Suppressor macrophage treated with lipopolysaccharide for 4 hours (primary cell): ENCODE measurements at places on chromosomes 1 and 21.

GRCh38 chr1:243923292-243924171, 73.5 kb upstream of the AKT3 start:
- no peak for DNase-seq

DNA sequence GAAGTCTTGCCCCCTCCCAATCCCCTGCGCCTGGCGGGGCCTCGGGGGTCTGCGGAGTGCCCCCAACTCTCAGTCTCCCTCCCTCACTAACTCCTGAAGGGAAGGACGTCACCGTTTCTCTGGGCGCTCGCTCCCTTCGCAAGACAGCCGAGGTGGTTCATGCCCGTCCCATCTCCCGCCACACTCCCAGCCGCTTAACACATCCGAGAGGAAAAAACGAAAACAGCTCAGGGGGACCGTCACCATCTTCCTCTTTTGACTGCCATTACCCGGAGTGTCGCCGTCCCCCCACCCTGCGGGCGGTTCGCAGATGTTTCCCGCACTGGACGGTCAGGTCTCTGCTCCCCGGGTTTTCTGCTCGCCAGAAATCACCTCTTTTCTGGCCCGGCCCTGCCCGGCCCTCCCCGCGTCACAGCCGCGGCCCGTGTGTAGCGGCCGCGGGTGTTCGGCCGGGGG, 532 bp downstream of the ERO1B start:
- DNase-seq = peak; percentile 63

- no peak for DNase-seq
Measured at GRCh38 chr1:228987736-228988506, 252.6 kb downstream of the RHOU start.

GRCh38 chr1:161133220-161133740, 813 bp upstream of the DEDD start:
- DNase-seq = no peak

DNA sequence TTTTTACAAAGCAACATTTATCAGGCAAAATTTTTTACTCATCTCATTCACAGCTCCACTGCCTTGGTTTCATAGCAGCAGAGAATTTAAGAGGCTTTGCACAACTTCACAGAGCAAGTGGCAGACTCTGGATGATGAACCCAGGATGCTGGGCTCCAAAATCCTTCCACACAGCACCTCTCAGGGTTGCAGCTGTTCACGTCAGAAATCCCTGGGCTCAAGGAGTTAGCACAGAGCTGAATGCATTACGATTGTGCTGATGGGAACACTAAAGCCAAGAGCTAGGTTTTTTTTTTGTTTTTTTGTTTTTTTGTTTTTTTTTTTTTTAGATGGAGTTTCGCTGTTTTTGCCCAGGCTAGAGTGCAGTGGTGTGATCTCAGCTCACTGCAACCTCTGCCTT, 2.4 kb upstream of the HTR6 start:
- DNase-seq = no peak

DNA sequence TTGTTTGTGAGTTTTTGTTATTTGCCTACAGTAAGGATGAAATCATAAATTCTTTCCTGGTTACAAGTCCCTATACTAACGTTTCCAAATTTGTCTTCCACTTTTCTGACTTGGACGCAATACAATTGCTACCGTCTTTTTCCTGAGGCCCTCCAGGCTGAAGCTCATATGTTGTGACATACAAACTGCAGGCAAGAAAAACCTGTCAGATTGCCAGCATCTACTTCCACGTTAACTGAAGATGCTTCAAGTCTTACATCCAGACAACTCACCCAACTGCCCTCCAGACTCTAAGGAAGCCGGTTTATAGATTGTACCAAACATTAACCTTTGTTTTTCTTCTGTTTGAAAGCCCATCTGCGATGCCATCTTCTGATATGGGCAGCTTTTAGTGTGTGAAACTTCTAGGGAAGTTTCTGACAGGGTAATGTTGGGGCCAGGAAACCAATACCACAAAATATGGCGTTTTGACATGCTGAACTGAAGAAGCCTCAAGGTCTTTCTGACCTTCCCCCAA, 21.4 kb upstream of the RNF11 start:
- DNase-seq = no peak

DNA sequence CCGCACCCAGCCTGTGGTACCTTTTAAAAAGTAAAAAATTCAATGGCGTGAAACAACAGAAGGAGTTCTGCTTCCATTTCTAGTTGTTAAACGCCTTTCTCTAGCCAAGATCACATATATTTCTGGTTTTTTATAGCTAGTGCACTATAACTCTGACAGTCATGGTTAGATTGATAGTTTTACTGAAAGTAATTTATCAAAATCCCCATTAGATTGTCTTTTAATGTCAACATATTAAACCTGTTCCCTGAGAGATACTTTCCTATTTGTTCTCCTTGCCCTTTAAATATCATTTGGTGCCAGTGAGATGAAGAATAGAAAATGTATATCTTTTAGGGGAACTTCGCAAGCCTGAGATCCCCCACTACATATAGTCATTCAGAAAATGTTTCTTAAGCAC, 7.3 kb downstream of the SMAP2 start:
- DNase-seq = no peak

GRCh38 chr1:66562561-66562960, 28.6 kb downstream of the SGIP1 start:
- no peak for DNase-seq

DNA sequence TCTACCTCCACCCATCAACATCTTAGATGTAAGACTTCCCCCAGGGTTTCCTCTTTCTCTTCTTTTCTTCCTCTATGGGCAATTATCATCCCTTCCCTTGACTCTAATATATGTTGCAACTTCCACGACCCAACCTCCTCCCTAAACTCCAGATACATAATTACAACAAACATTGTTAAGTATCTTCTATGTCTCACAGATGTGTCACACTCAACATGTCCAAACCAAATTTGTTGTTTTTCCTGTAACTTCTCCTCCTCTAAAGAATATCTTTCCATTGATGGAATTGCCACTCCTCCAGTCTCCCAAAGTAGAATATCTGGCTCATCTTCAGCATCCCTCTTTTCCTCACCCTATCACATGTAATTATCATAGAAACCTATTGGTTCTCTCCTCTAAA, 314.2 kb downstream of the RWDD3 start:
- DNase-seq = no peak

GRCh38 chr1:214662223-214662785, 59.3 kb downstream of the CENPF start:
- no peak for DNase-seq

GRCh38 chr1:109523706-109524105, 14.2 kb upstream of the AMIGO1 start:
- DNase-seq = no peak

DNA sequence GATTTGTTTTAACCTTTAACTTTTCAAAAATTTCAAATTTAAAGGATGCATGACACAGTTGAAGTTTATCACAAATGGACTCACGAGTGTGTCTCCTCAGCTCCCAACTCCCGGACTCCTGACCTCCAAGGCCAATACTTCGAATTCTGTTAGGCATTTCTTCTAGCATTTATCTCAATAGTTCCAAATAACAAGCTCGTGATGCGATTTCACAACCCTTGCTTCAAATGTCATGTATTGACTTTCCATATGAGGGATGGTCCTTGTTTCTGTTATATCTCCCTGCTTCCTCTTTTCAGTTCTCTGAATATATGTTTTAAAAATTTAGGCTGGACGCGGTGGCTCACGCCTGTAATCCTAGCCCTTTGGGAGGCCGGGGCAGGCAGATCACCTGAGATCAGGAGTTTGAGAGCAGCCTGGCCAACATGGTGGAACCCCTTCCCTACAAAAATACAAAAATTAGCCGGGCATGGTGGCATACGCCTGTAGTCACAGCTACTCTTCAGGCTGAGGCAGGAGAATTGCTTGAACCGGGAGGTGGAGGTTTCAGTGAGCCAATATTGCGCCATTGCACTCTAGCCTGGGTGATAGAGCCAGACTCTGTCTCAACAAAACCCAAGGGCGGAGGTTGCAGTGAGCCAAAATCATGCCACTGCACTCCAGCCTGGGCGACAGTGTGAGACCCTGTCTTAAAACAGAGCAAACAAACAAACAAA, 52.0 kb upstream of the TINAGL1 start:
- DNase-seq = peak; percentile 95

- DNase-seq = no peak
Measured at GRCh38 chr21:35208810-35209517, 159.9 kb upstream of the RUNX1 start.

GRCh38 chr1:212109728-212110127, 74.2 kb downstream of the DTL start:
- peak; percentile 57 for DNase-seq

DNA sequence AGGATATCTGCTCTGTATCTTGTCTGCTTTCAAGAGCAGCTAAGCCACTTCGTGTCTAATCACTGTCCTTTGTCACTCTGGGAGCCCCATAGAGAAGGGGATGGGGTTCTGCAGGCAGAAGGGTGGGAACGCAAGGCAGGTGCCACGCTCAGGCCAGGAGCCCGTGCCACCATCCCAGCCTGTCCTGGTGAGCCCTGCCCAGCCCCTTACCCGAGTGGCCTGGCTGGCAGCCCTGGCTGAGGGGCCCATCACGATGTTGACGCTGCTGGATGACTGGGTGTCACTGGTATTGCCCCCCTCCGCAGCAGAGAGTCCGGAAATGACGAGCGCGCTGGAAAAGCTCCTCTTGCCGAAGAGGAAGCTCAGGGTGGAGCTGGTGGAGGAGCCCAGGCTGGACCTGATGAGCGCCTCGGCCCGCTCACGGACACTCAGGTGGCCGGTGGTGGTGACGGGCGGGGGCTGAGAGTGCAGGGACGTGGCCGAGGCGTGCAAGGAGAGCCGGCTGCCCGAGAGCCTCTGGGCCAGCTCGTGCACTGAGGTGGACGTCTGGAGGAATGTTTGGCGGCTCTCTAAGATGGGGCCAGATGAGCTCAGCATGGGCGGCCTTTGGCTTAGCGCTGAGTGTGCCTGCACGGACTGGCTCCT, 35.6 kb downstream of the NTPCR start:
- no peak for DNase-seq

GRCh38 chr21:45767071-45768006, 123.8 kb downstream of the PCBP3 start:
- DNase-seq = no peak

DNA sequence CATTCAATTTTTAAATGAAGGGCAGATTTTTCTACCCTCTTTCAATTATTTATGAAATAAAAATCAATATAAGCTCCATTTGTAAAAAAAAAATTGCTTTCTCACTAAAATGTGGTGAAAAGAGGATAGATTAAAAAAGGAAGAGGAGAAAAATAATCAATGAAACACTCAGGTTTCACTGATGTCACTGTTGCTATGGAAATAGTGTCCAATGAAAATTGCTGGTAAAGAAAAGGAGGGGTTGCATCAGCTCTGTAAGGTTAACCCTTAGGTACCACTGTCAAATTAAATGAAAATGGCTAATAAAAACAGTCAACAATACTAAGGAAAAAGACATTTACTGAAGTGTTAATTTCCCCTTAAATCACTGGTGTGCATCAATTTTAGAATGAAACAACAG, 91.6 kb upstream of the TTC39A start:
- DNase-seq = no peak

GRCh38 chr1:234771642-234772344, 161.8 kb upstream of the IRF2BP2 start:
- peak; percentile 30 for DNase-seq

DNA sequence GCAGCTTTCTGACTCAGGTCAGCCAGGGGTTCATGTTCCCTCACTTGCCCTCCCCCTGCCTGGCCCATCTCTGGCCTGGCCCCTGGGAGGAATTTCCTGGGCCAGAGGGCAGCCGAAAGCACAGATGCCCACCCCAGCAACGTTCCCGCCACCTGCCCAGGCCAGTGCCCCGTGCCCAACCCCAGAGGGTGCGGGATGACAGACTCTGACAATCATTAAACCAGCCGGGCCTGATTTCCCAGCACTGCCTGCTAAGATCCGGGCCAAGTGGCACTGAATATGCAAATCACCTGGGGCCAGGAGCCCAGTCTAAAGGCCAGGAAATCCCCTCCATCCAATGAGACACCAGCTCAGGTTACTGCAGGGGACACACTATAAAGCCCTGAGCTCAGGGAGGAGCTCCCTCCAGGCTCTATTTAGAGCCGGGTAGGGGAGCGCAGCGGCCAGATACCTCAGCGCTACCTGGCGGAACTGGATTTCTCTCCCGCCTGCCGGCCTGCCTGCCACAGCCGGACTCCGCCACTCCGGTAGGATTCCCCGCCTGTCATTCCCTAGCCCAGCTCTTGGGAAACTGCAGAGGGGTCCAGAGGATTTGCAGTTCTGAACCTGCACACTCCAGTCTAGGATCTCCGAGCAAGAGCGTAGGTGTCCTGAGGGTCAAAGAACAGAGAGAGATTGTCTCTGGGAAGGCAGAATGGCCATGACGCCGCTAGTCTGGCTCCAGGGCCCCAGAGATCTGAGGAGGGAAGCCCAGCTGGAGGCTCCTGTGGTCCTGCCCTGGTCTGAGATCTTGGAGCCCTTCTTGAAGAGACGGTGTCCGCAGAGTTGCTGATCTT, at the start of gene ELF3:
Gene ELF3, plus strand, starts transcription at position 408 of the 836 bp plus-strand sequence. CDS start 550 bp downstream, outside the sequence.
- no peak for DNase-seq

- DNase-seq = no peak
Measured at GRCh38 chr1:248825136-248825535, 579 bp downstream of the SH3BP5L start.

DNA sequence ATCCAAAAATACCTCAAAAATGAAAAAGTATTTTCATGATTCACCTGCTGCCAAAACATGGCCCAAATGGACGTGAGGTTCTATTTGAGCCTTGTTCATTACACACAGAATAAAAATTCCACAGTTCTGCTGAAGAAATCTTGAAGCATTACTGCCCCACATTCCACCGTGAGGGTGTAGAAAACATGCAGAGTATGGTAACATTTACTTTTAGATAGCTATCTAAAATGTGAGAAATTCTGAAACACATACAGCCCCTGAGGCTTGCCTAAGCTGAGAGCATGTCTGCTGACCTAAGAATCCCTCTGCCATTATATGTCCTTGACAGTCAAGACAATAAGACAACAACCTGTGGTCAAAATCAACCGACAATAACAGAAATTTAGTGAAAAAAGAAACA, 186.5 kb downstream of the DSCAM start:
- no peak for DNase-seq

DNA sequence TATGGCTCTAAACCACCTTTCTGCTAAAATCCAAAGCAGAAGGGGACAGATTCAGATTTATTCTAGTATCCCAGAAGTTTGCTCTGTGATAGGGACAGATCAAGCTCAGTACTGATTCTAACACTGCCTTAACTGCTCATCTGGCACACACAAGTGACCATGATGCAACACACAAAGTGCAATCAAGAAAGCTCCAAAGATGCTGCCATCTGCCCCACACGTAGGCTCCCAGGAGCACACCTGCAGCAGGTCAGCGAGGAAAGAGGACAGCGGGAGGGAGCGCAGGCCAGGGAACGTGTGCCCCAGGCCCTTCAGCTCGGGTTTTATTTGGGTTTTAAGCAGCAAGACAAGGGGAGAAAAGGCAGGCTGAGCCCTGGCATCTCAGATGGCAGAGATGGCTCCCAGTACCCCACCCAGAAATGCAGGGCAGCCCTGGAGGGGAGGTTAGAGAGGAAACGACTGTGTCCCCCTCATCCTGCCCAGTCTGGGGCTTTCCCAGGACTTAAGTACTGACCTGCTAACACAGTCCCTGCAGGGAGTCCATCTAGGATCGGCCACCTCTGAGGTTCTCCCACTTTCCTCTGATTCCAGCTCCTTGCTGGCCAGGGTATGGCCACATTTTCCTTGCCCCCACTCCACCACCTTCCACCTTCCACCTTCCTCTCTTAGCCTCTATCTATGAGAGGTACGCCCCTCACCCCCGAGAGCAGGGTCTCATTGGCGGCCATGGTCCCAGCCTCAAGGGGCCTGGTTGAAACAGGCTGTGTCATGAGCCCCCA, 1.2 kb downstream of the TRIM11 start:
- no peak for DNase-seq

- no peak for DNase-seq
Measured at GRCh38 chr1:76237211-76237610, 162.7 kb downstream of the ST6GALNAC3 start.

- no peak for DNase-seq
Measured at GRCh38 chr1:32754317-32755097, 51.9 kb upstream of the SYNC start.
